Activated CD4-positive, alpha-beta T cell treated with anti-CD3 and anti-CD28 coated beads for 24 hours (primary cell): ENCODE measurements at places on chromosomes 3 and 15.
A peak's percentile ranks its signal among the peaks of the same experiment; 100 is the strongest.

- DNase-seq = peak; percentile 46
Observed at GRCh38 chr3:160941885-160942494, 163.2 kb downstream of the B3GALNT1 start.

DNA sequence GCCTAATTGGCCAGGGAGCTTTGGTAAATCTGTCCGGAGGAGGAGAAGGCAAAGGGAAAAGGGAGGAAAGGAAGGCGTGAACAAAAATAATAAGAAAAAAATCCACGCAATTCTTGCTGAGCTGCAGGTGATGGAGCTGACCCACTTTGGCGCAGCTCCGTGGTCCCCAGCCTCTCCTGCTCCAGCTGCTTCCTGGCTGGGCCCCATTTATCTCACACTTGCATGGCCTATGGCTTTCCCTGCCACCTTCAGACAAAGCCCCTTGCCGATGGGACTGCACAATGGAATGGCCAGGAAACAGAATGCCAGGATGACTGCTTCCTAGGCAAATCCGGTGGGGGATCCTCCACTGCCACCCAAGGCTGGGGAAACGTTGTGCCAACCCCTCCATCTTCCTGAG is 6.9 kb downstream of the INSYN1 start:
- DNase-seq = no peak

DNA sequence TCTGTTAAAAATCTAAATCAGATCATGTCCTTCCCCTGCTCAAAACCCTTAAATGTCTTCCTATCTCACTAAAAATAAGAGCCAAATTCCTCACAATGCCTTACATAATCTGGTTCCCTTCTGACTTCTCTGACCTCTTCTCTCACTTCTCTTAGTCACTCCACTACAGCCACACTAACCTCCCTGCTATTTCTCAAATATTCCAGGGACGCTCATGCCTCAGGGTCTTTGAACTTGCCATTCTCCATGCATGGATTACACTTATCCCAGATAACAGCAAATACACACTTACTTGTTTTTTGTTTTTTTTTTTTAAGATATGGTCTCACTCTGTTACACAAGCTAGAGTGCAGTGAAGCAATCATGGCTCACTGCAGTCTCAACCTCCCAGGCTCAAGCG is 8.5 kb downstream of the TP53BP1 start:
- no peak for DNase-seq

GRCh38 chr15:82950295-82950694 is 2.2 kb downstream of the HOMER2 start:
- no peak for DNase-seq

DNA sequence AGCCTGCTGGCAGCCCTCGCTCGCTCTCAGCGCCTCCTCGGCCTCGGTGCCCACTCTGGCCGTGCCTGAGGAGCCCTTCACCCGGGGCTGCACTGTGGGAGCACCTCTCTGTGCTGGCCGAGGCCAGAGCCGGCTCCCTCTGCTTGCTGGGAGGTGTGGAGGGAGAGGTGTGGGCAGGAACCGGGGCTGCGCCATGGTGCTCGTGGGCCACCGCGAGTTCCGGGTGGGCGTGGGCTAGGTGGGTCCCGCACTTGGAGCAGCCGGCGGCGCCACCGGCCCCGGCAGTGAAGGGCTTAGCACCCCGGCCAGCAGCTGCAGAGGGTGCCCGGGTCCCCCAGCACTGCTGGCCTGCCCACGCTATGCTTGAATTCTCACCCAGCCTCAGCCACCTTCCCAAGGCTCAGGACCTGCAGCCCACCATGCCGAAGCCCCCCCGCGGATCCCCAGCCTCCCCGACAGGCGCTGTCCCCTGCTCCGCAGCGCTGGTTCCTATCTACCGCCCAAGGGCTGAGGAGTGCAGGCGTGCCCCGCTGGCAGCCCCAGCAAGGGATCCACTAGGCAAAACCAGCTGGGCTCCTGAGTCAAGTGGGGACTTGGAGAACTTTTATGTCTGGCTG is 863.3 kb downstream of the IGSF11 start:
- no peak for DNase-seq

DNA sequence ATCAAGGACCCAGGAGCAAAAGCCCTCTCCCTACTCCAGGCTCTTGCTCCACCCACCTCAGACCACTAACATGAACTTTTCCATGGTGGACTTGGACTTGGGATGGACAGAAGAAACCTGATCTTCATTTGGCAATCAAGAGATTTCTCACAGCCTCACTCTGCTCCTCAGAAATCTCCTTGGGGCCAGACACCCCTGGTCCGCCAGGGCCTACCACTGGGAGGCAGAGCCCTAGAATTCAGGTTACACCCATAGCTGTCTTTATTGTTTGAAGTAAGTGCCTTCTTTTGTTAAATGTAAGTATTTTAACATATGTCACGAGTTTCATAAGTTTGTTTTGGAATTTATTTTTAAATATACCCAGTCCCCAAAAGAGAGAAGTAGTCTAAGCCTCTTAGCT is 13.2 kb downstream of the SHF start:
- no peak for DNase-seq

- no peak for DNase-seq
Observed at GRCh38 chr3:65144791-65145351, 457.1 kb upstream of the ADAMTS9 start.

DNA sequence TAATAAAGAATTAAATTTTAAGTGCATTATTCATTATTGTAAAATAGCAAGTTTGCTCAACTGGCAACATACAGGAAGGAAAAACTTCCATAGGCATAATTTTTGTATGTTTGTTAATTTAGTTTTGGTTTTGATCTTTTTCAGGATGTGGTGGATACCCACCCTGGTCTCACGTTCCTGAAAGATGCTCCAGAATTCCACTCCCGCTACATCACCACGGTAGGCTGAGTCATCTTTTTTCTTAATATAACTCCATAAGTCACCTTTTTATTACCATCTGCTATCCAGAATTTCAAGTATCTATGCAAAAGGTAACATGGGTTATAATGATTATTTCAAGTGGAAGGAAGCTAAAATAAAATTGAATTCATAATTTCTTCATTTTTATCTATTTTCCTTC is 104.8 kb downstream of the PPP2R3A start:
- no peak for DNase-seq

- DNase-seq = peak; percentile 31
Observed at GRCh38 chr15:58043192-58043903, 22.2 kb downstream of the ALDH1A2 start.

- no peak for DNase-seq
Observed at GRCh38 chr3:182917134-182917533, 63.2 kb downstream of the DCUN1D1 start.
